ENCODE measurements at places on chromosomes 3 and 15.
A peak's percentile ranks its signal among the peaks of the same experiment; 100 is the strongest.

- peak; percentile 48 for DNase-seq
Measured at GRCh38 chr15:58182460-58183163, 44.4 kb downstream of the AQP9 start.

- no peak for DNase-seq
Measured at GRCh38 chr3:150020527-150020926, 49.8 kb upstream of the PFN2 start.

DNA sequence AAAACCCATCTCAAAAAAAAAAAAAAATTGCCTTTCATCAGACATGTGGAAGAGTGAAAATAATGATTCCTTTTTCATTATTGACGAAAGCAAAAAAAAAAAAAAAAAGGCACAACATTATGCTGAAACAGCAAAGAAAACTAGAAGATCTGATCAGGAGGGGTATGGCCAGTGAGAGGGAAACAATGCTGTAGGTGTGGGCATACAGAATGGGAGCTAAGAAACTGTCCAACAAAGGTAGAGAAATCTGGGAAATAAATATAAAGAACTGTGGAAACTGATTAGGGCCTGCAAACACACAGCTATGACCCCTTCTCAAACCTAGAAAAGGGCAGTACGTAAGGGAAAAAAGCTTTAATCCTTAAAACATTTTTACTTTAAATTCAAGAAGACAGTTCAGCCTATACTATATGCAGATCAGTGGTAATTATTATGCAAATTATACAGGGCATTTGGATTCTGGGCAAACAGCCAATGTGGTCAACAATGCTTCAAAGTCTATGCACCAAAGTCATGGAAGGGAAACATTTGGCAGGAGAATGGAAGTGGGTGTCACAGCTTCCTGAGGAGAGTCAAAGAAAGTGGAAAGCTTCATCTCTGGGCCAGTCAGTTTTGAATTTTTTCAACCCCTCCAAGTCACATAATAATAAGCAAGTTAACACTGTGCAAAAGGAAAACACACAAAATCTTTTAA, 68.3 kb upstream of the SLC12A8 start:
- DNase-seq, result no peak

GRCh38 chr3:123015596-123015995, 12.0 kb downstream of the SEMA5B start:
- no peak for DNase-seq

DNA sequence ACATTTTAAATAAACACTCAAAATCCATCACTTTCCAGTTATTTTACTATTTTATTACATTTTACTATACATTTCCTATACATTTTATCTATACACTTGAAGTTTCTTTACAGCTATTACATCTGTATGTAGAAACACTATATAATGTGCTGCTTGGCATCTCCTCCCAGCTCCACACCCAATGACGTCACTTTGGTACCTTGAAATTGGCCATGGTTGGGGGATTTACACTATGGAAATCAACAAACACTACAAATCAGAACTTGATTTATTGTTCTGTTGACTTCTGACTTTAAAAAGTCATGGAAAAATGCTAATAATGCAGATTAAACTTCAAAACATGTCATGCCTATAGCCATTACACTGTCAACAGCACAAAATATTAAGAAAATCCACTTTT, 48.9 kb upstream of the STT3B start:
- no peak for DNase-seq

- DNase-seq, result no peak
Measured at GRCh38 chr3:147934451-147935180, 525.5 kb downstream of the ZIC1 start.

DNA sequence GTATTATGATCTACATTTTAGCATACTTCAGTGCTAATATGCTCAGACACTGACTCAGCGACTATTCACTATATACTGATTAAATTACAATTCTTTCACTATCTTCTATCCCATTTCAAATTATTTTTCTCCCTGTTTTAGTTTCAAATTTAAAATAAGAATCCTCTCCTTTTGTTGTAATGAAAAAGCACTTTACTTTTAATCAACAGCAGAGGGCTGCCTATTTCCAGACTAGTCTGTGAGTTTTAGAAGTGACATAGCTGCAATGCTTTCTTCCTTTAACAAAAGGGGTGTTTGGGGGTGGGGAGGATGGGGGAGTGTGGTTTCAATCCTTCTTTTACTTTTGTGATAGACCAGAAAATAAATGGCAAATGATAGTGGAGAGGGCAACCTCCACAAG, 2.4 kb downstream of the NEDD4 start:
- no peak for DNase-seq

DNA sequence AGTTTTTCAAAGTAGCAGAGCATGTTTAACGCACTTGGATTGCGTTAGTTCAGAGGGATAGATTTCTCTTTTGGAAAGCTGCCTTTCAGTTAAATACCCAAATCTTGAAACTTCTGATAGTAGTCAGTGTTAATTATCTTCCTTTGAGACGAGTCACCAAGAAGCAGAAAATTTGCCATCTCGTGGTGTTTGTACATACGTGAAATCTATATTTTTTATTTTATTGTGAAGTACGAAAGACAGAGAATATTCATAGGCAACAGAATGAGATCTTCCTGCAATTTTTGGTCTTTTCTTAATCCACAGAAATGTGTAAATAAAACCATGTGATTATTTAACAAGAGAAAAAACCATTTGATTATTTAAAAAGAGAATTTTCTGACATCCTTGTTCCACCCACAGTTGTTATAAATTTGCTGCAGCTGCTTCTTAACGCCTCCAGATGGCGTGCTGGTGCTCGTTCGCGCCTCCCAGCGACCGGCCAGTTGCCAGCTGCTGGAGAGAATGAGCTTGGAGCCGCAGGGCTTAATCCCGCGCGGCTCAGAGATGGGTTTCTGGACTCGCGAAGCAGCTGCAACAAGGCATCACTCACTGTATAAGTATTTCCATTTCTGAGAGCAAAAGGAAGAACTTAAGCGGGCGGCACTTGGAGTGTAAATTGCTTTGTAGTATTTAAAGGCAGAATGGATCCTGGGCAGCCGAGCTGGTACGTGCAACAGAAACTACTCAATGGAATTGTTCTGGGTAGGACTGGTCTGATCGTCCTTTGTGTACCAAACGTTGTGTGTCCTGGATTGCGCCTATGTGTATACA, 10.5 kb upstream of the SLITRK3 start:
- DNase-seq, result peak; percentile 31

GRCh38 chr3:56989169-56989976, 71.1 kb upstream of the SPATA12 start:
- DNase-seq, result no peak

DNA sequence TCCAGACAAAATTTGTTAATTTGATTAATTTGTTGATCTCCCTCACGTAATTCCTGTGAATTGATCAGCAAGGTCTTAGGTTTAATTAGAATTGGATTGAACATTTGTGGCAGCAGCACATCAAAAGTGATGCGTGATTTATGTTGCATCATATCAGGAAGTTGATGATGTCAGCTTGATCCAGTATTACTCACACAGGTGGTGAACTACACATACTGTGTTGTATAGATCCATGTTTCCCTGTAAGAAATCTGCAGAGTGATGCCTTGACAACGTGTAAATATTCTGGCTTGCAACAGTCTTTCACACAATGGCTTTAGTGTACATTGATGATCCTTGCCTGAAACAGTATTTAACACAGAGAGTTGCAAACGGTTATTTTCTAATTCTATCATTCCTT, 200.4 kb downstream of the ADAMTSL3 start:
- no peak for DNase-seq

DNA sequence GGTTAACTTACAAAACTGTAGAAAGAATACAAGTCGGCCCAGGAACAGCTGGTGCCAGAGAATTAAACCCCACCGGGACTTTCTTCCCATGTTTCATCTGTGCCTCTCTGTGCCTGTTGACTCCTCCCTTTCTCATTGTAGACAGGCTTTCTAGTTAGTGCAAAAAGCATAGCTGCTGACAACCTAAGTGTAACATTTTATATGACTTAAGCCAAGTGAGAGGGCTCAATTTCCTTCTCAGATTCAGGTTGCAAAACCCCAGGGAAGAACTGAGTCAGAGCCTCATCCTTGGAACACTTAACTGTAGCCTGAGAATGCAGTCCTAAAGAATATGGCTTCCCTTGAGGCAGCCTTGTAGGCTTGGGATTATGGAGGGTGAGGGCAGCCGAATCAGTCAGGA, 302.5 kb upstream of the AZI2 start:
- no peak for DNase-seq

GRCh38 chr3:17143893-17144664, 259.3 kb downstream of the PLCL2 start:
- no peak for DNase-seq

GRCh38 chr3:2615080-2615479, 495.1 kb downstream of the IL5RA start:
- DNase-seq, result no peak

DNA sequence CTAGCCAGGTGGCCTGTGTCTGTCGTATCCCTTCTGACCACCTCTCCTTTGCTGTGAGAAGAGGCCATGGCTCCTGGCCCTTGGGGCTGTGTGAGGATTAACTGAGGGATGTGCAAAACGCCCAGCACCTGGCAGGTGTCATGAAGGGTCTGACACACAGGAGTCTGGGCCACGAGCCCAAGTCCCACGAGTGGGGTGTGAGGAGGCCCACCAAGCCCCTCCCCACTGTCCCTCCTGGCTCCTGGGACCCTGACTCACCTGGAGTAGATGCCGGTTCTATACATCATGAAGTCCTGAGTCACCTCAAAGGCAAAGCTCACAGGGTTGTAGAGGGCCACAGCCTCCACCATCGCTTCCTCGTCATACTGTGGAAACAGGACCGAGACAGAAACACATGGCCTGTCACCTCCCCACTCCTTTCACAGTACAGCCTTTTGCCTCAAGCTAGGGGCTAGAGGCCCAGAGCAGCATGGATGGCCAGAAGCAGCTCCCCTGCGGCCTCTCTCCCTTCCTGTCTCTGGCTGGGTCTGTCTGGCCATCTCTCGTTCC, 19.7 kb downstream of the CTSH start:
- no peak for DNase-seq

DNA sequence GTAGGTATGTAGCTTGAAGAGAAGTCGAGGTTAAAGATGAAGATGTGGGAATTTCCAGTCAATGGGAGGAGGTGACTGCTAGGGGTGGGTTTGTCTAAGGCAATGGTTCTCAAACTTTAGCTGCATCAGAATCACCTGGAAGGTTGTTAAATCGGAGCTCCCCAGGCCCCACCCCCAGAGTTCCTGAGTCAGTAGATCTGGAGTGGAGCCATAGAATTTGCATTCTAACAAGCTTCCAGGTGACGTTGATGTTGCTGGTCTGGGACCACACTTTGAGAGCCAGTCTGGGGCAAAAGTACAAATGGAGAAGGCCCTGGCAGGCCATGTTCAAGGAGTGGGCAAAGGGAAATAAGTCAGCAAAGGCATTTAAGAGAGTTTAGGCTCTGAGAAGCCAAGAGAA, 69.1 kb downstream of the CMTM8 start:
- no peak for DNase-seq

- no peak for DNase-seq
Measured at GRCh38 chr3:127694467-127695215, 21.9 kb downstream of the ABTB1 start.

- DNase-seq, result no peak
Measured at GRCh38 chr15:52095597-52096262, 16.8 kb downstream of the BCL2L10 start.

GRCh38 chr15:40204100-40204499, 34.8 kb upstream of the PAK6 start:
- no peak for DNase-seq

DNA sequence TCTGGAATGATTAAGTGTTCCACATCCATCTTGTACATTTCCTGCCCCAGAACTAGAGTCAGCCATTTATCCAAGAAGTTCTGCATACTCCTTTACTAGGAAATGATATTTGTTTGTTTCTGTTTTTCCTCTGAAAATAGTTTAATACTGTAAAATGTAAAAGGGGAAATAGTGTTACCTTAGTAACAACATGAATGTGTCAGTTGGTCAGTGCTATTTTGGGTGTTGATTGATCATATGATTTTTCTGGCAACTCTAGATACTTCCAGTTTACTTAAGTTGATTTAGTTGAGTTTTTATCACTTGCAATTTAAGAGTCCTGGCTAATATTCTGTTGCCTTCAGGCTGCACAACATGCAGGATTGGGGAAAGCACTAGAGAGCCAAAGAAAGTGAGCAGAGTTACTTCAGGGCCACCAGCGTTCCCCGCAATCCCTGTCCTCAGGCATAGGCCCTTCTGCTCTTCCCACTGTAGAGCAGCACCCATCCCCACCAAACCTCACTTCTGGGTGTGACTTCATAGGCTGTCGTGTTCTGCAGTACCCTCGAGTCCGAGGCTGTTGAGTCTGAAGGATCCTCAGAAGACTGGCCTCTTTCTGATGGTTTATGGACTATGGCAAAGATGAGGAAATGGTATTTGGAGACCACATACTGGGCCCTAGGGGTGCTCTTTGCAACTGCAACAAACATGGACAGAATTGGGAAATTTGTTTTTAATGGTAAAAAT, 69.0 kb downstream of the CHD2 start:
- no peak for DNase-seq

DNA sequence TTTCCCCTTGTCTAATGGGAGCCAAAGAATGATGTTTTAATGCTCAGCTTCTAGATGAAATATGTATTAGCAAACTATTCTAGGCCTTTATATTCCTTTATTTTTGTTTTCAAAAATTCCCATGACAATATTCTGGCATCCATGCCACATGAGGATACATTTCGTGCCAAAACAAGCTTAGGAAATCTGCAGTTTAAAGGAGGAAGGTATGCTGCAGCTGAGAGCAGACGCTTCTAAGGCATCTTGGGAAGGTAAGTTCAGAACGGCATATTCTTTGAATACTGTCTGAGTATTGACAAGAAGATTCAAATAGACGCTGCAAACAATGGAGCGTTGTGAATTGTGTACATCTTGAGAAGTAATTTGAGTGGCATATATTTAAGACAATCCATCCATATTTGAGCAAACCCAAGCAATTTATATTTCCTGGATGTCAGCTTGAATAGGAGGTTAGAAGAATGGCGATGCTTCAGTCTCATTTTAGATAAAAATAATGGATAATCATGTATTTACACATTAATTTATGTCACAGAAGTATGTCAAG, 158.6 kb downstream of the RAP2B start:
- no peak for DNase-seq

- DNase-seq, result peak; percentile 32
Measured at GRCh38 chr3:33441225-33441976, 1.2 kb upstream of the UBP1 start.

DNA sequence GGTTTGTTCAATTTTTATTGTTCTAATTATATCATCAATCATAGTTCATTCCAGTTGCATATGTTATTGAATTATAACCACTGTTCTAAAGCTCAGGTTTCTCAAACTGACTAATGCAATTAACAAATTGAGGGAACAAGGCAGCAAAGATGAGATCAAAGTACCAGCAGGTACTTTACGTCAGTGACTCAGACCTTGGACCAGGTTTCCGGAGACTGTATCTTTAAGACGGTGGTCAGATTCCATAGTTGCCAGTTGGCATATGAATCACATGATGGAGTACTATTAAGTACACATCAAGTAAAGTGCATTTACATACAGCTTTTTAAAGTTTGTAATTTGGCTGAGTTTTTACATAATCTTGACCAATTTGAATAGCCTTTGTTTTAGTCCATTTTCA, 583.6 kb upstream of the ROBO2 start:
- DNase-seq, result no peak

- no peak for DNase-seq
Measured at GRCh38 chr3:114834175-114834940, 312.7 kb downstream of the ZBTB20 start.

- no peak for DNase-seq
Measured at GRCh38 chr15:74542166-74543042, 1.4 kb downstream of the ARID3B start.

All from HuH-7 (cell line).